ENCODE measurements at places on chromosomes 4 and X. TPM values are rescaled to one million over a fixed set of nuclear protein-coding genes. Genes with fewer than 3 reads are reported as not detected.

Gene GAGE12E
- polyA plus RNA-seq = not detected

Gene TCEAL2
- polyA plus RNA-seq = 27.1 TPM

Gene LDB2
- polyA plus RNA-seq = 87.8 TPM

Gene REELD1
- 0.80 TPM for polyA plus RNA-seq

- DNase-seq = no peak
These were observed 634.2 kb upstream of the NR3C2 start for GRCh38 chr4:149076401-149076800.

DNA sequence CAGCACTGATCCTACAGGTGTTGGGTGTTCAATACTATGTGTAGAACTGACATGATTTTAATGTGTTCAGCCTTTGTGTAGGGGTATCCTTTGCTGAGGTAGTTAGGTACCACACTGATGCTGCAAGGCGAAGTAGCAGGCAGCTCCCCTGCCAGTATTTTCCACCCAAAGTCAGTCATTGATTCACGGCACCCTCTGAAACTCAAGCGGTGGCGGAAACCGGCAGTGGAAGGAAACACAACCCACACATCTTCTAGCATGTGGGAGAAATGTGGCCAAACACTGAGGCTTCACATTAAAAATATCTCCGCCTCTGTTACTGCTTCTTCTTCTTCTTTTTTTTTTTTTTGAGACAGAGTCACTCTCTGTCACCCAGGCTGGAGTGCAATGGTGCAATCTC, 126.3 kb downstream of the AASDH start:
- DNase-seq = no peak

DNA sequence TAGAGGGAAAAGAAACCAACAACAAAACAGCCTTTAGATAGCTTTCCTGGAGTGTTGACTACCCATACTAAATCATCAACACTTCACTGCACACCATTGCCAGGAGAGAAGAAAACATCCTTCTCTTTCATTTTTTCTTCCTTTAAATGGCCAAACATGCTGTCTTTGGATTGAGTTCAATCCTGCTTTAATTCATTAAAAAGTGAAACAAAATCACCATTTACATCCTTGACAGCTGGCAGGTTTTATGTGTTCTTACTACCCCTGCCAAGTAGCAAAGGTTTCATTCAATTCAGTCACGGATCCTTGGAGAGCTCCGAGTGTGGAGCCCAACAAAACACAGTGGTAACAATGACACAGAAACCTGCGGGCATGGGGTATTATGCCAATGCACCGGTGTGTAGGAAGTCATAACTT, 568.3 kb downstream of the ANKRD50 start:
- DNase-seq = peak; percentile 73

GRCh38 chr4:128512767-128513322, 225.2 kb upstream of the PGRMC2 start:
- no peak for DNase-seq

GRCh38 chrX:43513085-43513484, 143.0 kb upstream of the MAOA start:
- DNase-seq = no peak

DNA sequence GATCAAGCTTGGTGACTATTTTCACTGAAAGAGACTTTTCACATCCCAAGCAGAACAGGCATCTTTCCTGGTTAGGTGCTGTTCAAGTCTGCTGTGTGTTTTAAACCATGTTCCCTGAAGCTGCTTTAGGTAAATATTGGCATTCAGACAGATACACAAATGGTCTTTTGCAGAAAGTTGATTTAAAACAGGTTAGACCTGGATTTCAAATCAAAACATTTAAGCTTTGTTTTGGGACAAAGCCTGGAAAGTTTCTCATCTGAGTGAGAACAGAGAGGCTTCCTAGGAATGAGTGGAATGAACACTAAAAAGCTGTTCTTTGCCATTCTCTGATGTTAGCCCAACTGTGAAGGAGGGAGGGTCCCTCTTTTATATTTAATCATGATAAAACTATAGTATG, 10.1 kb downstream of the ANXA3 start:
- DNase-seq = no peak

GRCh38 chr4:3372933-3373465, 68.8 kb upstream of the HGFAC start:
- DNase-seq = no peak

- DNase-seq = no peak
These were observed 33.9 kb downstream of the BCLAF3 start for GRCh38 chrX:19956923-19957322.

DNA sequence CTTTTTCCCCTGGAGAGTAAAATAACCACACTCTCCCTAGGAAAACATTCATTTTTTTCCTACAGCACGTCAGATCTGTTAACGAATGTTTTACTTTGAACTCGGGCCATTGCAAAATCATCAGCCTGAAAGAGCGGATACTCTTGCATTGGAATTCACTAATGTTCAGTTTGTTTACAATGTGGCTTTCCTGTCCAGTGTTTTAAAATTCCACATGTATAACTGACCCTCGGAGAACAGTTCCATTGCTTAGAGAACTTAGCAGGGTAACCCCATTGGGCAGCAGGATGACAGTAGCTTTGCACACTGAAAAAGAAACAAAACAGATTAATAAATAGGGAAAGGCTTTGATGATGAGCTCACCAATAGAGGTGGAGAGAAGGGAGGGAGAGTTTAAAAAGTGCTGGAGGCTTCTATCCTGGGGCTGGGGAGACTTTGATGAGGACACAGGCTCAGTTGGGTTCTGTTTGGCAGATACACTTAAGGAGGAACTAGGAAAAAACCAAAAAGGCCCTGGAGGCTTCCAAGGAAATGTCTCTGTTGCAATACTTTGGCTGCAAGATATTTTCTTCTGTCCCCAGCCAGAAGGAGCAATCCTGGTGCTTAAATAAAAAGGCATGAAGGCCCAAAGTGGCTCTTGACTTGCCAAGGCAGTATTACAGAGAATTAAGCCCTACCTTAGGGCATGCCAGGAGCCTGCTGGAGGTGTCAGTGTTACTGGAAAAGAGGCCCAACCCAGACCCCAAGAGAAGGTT, 143.1 kb downstream of the ARSF start:
- no peak for DNase-seq

DNA sequence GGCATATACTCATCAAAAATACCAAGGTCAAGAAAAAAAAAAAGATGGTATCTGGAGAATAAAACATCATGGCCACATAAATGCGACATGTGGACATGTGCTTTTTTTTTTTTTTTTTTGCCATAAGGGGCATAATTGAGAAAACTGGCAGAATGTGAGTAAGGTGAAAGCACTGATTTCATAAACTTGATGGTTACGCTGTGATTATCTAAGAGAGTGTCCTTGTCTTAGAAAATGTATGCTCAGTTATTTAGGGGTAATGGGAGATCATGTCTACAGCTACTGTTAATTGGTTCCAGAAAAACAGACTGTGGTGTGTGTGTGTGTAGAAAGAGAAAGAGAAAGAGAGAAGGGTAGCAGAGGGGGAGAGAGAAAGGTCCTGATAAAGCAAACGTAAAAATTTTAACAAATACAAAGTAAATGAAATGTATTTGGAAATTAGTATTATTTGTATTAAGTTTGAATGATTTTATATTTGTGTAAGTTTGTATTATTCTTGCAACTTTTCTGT, 8.1 kb downstream of the DNAJB14 start:
- no peak for DNase-seq

GRCh38 chrX:16828124-16828908, 41.8 kb downstream of the RBBP7 start:
- no peak for DNase-seq

Measured in left kidney (tissue), 8 donors.